ENCODE measurements at places on chromosomes 16 and 17. TPM values are rescaled to one million over a fixed set of nuclear protein-coding genes. Genes with fewer than 3 reads are reported as not detected.

Gene SOCS1
- total RNA-seq, result 0.22 TPM

Gene POLR3E
- 31.0 TPM for total RNA-seq

Gene RNF167
- 13.5 TPM for total RNA-seq

Gene KRTAP1-5
- total RNA-seq, result not detected

Gene SRCIN1
- under 0.01 TPM for total RNA-seq

Gene CHRNE
- 1.4 TPM for total RNA-seq

Gene TBC1D3D
- under 0.01 TPM for total RNA-seq
